ENCODE measurements at places on chromosomes 2 and 18.

DNA sequence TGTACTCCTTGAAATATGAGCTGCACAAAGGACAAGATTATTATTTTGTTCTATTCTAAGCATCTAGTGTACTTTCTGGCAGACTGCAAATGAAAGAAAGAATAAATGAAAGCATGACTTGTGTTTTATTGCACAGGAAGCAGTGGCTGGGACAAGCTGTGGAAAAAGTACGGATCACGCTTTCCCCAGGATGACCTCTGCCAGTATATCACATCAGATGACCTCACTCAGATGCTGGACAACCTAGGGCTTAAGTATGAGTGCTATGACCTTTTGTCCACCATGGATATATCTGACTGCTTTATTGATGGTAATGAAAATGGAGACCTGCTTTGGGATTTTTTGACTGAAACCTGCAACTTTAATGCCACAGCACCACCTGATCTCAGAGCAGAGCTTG is 49.4 kb downstream of the HNMT start:
- no peak for DNase-seq

GRCh38 chr18:32509111-32509510 is 38.4 kb upstream of the GAREM1 start:
- DNase-seq: no peak

GRCh38 chr18:35268821-35269220 is 21.2 kb downstream of the ZSCAN30 start:
- DNase-seq: no peak

DNA sequence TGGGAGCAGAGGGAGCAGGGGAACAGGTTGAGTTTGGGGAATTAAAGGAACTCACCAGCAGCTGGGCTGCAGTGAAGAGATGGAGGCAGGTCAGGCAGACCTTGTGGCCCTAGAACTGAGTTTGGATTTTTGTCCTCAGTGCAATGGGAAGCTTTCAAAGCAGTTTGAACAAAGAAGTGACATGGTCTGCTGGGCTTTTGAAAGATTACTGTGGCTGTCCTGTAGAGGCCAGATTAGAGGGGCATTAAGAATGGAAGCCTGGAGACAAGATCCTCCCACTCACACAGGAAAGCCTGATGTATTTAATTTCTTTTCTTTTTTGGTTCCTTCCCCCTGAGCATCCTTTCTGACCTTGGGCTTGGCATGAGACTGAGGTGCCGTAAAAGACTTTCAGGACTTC is 118.1 kb upstream of the LHCGR start:
- no peak for DNase-seq

- no peak for DNase-seq
Measured at GRCh38 chr2:238331916-238332315, 11.6 kb downstream of the TRAF3IP1 start.

GRCh38 chr2:233407771-233408181 is 53.5 kb downstream of the DGKD start:
- DNase-seq: no peak

- DNase-seq: no peak
Measured at GRCh38 chr2:58476556-58476955, 235.4 kb upstream of the FANCL start.

GRCh38 chr2:97995026-97995733 is 568 bp downstream of the TMEM131 start:
- DNase-seq: peak; percentile 43

- no peak for DNase-seq
Measured at GRCh38 chr2:7722212-7722910, 805.1 kb downstream of the RNF144A start.

DNA sequence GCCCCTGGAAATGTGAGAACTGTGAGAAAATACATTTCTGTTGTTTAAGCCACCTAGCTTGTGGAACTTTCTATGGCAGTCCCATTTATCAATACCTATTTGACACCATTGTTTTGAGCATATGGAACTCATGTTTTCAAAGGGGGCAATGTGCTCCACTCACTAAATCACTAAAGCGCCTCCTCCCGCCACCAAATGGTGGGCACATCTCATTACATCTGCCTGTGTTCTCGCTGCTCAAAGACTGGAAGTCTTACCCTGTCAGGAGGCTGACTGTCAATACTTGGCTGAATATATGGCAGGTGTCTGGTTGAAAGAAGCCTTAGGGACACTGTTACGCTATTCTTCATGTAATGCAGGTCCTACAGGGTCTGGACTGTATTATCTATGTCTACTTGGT is 767.7 kb downstream of the TSN start:
- DNase-seq: no peak

DNA sequence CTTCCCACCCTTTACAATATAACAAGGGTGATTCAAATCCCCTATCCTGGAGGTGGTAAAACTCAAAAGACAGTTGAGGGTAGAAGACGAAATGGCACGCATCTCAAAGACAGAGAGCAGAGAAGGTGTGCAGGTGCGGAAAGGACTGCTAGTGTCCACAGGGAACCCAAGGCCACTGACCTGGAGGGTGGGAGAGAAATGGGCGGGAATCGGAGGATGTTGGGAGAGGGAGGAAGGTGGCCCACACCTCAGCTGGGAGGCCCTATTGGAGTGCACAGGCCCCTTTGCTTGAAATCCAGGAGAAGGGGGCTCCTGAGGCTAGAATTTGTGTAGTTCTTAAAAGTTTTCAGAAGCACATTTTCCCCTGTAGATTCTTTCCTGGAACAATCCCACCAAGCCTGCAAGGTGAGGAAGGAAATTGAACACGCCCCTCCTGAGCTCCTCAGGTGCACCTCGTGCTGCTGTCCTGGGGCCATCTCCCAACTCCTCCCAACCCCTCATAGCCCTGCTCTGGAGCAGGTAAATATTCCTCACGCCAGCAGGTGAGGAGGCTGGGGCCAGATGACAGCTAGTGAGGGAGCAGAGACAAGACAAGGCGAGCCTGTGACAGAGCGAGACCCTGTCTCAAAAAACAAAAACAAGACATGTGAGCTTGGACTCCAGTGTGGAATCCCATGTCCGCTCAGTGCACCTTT is 99.3 kb downstream of the MCFD2 start:
- no peak for DNase-seq

- no peak for DNase-seq
Measured at GRCh38 chr2:144826105-144826504, 306.2 kb upstream of the ZEB2 start.

GRCh38 chr2:64748561-64748960 is 94.8 kb upstream of the SERTAD2 start:
- DNase-seq: no peak

- no peak for DNase-seq
Measured at GRCh38 chr2:46645681-46646162, 166.4 kb downstream of the TMEM247 start.

GRCh38 chr18:70295192-70296188 is 6.6 kb downstream of the SOCS6 start:
- no peak for DNase-seq

DNA sequence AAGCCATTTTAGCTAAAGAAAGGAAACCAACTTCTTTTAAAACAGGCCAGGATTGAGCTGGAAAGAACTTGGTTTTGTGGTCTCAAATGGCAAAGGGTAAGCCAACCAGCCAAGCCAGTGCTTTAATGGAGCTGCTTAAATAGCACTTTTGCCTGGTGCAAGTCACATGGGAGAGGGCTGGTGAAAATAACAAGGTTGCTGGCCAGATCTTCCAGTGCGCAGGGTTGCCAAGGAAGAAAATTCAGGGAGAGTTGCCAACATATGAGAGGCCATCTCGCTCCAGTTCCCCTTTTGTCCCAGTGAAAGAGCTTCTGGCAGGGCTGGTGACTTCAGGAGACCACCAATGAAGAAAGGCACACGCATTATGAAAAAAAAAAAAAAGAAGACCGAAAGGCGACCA is 57.3 kb downstream of the IRS1 start:
- DNase-seq: no peak

GRCh38 chr2:62118160-62118559 is 77.8 kb upstream of the B3GNT2 start:
- no peak for DNase-seq

DNA sequence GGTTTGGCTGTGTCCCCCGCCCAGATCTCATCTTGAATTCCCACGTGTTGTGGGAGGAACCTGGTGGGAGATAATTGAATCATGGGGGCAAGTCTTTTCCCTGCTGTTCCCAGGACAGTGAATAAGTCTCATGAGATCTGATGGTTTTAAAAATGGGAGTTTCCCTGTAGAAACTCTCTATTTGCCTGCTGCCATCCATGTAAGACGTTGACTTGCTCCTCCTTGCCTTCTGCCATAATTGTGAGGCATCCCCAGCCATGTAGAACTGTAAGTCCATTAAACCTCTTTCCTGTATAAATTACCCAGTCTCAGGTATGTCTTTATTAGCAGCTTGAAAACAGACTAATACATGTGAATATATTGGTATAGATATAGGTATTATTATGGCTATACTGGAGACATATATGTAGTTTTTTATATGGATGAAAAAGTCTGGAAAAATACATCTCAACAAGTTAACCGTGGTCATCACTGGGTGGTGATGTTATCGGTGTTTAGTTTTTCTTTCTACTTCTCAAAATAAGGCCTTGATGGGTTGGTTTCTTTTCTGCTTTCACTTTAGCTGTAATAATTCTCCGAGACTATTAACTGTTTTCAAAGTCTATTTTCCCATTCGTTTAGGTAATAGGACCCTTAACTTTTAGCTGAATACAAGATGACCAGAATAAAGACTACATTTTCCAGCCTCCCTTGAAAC is 39.1 kb upstream of the NCOA1 start:
- DNase-seq: no peak

GRCh38 chr2:163682695-163683094 is 53.1 kb downstream of the FIGN start:
- DNase-seq: peak; percentile 12

GRCh38 chr2:233571001-233571400 is 4.4 kb upstream of the USP40 start:
- DNase-seq: no peak

GRCh38 chr2:83143946-83144345 is 1315.1 kb downstream of the SUCLG1 start:
- no peak for DNase-seq

GRCh38 chr2:40372283-40372985 is 79.5 kb downstream of the SLC8A1 start:
- no peak for DNase-seq

DNA sequence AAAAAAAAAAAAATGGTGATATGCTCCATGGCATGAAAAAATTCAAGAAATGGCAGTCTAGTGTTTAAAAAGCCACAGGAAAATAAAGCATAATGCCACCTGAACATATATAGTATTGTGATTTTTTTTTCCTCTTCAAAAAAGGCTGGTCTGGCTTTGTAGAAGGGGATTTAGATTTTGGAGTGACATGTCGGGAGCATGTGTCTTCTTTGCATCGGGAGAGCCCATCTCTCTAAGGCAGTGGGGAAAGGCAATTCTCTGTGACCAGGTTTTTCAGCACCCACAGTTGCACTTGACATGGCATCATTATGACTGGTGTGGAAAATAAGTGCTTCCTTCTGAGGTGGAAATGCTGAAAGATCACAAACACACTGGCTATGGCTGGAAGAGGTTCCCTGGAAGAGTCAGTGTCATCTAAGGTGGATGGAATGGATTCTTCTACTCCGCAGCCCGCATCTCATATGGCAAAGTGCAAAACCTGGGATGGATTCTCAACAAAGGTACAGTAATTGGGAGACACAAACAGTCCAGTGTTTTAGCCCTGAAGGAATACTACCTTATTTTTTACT is 172.5 kb downstream of the AGAP1 start:
- peak; percentile 71 for DNase-seq

- DNase-seq: no peak
Measured at GRCh38 chr2:226892729-226893128, 56.9 kb downstream of the RHBDD1 start.

DNA sequence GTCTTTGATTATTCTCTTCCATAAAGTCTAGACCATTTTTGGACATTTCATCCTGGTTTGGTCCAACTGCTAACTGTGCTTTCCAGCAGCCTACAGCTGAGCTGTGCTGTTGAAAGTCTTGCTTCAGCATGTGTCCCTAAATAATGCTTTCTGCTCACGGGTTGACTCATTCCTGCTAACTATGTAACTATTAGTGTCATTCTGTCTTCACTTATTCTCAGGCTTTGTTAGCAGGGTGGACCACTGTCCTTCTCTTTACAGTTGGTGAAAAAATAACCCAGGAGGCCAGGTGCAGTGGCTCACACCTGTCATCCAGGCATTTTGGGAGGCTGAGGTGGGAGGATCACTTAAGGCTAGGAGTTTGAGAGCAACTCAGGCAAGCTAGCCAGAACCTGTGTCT is 8.9 kb downstream of the ADAM23 start:
- DNase-seq: no peak

GRCh38 chr2:113105047-113105785 is 22.2 kb upstream of the IL1RN start:
- DNase-seq: peak; percentile 43

DNA sequence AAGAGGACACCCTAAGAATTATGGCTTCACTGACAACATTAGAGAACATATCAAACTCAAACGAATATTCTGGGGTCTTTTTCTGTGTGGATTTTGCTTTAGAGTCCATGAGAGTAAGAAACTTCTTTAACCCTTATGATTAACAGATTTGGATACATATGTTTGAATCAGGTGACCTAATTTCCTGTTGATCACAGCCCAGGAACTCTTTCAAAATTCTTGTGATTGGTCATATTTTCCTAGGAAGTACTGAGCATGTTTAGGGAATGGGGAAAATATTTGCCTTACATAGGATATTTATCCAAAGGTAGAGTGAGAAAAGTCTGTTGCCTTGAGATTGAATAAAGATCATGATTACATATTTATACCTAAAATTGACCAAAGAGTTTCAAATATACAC is 160.0 kb downstream of the KCNH7 start:
- DNase-seq: no peak

DNA sequence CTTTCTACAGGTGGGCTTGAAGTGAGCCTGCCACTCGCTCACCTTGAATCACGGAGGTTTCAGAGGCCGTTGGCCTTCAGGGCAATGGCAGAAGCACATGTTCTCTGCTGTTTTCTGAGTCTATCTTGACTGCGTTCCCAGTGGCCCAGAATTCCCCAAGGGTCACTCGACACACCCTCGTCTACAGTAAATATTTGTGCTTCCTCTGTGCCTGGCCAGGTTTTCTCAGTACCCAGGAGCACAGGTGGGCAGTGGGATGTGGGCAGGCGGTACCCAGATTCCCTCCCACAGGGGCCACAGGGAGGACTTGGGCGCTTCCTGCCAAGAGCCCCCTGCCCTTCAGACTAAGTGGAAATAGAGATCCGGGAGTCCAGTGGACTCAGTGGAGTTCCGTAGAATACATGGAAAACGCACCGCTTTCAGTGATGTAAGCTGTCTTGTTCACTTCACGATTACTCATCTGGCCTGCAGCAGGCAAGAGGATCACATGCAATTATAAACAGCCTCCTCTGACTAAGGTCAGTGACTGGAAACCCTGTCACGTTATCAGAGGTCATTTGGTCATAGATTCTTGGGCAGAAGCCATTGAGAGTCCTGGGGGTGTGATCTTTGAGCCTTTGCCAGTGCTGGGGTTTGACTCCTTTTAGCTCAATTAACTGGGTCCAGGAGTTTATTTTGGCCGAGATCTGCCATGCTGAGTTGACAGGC is 179.8 kb downstream of the NEDD4L start:
- peak; percentile 90 for DNase-seq

- DNase-seq: no peak
Measured at GRCh38 chr2:168369031-168369430, 87.0 kb upstream of the CERS6 start.

- DNase-seq: peak; percentile 91
Measured at GRCh38 chr18:22694954-22695353, 238.2 kb upstream of the RBBP8 start.
